Vein endothelial cell (primary cell): ENCODE measurements at places on chromosomes 13 and 19. TPM values are rescaled to one million over a fixed set of nuclear protein-coding genes. Genes with fewer than 3 reads are reported as not detected.

LENG8 gene
- 61.1 and 82.1 TPM in 2 replicates for total RNA-seq

RNF113B gene
- not detected in 2 replicates for total RNA-seq

FAM216B gene
- not detected in 2 replicates for total RNA-seq

RNF17 gene
- not detected in 2 replicates for total RNA-seq

THSD8 gene
- not detected in 2 replicates for total RNA-seq

PLPP2 gene
- 38.2 and 40.0 TPM in 2 replicates for total RNA-seq

NRTN gene
- not detected in 2 replicates for total RNA-seq

IL12RB1 gene
- 0.10 TPM in 1 of 2 replicates, not detected in the other for total RNA-seq

LILRA5 gene
- total RNA-seq, result not detected in 2 replicates

PRR20E gene
- not detected in 2 replicates for total RNA-seq

OSCAR gene
- 0.19 TPM in 1 of 2 replicates, not detected in the other for total RNA-seq

C1QTNF9 gene
- total RNA-seq, result not detected in 2 replicates

NAA16 gene
- total RNA-seq, result 7.8 and 13.0 TPM in 2 replicates
